ENCODE measurements at places on chromosomes 3 and 15.

DNA sequence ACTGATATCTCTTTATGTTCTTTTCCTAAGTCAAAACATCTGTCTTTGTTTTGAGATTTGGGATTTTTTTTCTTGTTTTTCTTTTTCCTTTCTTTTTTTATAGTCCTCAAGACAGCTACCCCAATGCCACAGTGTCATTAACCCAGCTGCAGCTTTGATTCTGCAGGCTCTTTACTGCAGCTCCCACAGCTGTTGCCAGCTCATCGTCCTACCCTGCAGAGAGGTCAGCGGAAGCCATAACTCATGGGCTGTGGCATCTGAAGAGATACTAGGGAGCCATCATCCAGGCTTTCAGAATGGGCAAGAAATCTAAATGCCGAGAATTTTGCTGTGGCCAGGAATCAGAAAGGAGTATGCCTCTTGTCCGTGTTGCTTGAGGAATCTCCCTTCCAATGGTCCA lies 44.3 kb upstream of the SLC24A5 start:
- H3K4me3 ChIP-seq = no peak overlapping the region
- no peak for DNase-seq
- no peaks in the 10 kb centered on the region for H3K4me1 ChIP-seq
- H3K36me3 ChIP-seq = no peaks in the 10 kb centered on the region

- no peak for DNase-seq
- H3K4me1 ChIP-seq = peaks cover 7% of the 10 kb centered on the region
- no peak overlapping the region for H3K4me3 ChIP-seq
- H3K36me3 ChIP-seq = no peaks in the 10 kb centered on the region
- H3K27ac ChIP-seq = no peak overlapping the region
Measured at GRCh38 chr15:70672081-70672480, 91.3 kb downstream of the UACA start.

DNA sequence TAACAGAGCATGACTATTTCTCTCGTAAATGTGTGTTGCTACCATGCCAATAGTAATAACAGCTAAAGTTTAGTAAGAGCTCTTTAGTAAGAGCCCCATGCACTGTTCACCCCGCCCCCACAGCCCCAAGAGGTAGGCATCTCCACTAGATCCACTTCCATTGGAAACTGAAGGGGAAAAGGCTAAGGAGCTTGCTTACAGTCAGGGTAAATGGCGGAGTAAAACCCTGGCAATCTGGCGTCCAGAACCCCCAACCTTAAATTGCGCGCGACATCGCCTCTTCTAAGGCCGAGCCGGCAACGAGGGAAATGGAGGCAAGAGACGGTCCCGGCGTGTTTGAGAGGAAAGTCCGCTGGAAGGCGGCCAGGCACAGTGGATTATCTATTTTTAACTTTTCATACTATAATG lies 654 bp upstream of the C3orf38 start:
- peaks cover 18% of the 10 kb centered on the region for H3K36me3 ChIP-seq
- H3K27me3 ChIP-seq = no peaks in the 10 kb centered on the region
- H3K27ac ChIP-seq = peak overlapping the region; percentile 89
- peaks cover 40% of the 10 kb centered on the region for H3K4me1 ChIP-seq
- peak; percentile 16 for DNase-seq

DNA sequence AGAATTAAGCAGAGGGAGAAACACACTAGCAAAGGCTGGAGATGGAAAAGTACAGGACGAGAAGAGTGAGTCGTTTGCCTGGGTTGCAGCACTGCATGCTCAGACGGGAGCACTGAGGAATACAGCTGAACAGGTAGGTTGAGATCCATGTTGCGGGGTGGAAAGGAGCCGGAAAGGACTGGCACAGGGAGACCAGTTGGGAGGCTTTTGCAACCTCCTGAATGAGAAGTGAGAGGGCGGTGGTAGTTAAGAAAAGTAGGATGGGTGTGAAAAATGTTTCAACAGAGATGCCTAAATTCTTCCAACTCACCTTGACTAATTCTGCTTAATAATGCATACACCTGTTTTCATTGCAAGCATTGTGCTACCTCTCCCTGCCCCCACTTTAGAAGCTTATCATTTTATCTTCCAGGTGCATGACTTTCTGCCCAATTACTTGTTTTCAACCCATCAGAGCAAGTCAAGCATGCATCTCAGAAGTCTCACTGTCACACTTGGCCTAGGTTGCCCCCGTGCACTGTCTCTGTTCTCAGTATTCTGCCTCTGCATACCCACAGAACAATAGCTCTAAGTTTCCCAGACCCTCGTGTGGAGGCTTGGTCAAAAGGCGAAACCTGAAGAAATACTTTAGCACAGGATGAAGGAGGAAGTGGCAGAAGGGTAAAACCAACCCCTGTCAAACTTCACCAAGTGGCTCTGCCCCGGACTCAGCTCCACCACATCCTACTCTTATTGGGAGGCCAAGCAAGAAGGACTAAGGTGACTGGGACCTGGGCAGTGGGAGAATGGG lies 199.3 kb upstream of the BCL6 start:
- no peak for DNase-seq
- peaks cover 15% of the 10 kb centered on the region for H3K4me1 ChIP-seq
- no peaks in the 10 kb centered on the region for H3K36me3 ChIP-seq
- H3K27ac ChIP-seq = no peak overlapping the region
- no peak overlapping the region for H3K4me3 ChIP-seq

- no peak overlapping the region for H3K27ac ChIP-seq
- peaks cover 5% of the 10 kb centered on the region for H3K36me3 ChIP-seq
- no peak for DNase-seq
- H3K27me3 ChIP-seq = no peaks in the 10 kb centered on the region
- H3K4me1 ChIP-seq = peaks cover 76% of the 10 kb centered on the region
- no peak overlapping the region for H3K4me3 ChIP-seq
Measured at GRCh38 chr15:70507772-70508371, 255.5 kb downstream of the UACA start.

Data from activated B cell treated with CpG ODN at 0.5 μM for 24 hours (primary cell).